ENCODE measurements at places on chromosomes 12 and 14. TPM values are rescaled to one million over a fixed set of nuclear protein-coding genes. Genes with fewer than 3 reads are reported as not detected.

The TMCC3 gene
- total RNA-seq: 4.0 TPM

GRCh38 chr12:74066476-74066875 is 471.2 kb upstream of the ATXN7L3B start:
- no peak for DNase-seq

- DNase-seq: no peak
These were observed 151.4 kb downstream of the SSPN start for GRCh38 chr12:26346736-26347135.

The B4GALNT1 gene
- total RNA-seq: 8.1 TPM

DNA sequence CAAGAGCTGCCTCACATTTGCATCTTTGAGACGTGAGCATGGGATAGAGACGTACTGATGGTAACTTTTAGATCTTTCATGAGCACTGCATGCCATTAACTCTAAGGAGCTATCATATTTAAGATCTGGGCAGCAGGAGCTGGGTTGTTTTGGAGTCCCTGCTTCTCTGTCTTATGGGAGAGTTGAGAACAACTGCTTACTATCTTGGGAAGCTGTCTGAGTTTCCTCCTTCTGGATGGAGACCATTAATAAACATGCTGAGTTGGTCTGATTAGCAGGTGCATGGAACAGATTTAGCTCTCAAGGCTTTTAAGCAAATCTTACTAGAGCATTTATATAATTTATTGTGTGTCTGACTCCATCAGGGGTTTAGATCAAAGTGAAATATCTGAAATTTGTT is 119.3 kb upstream of the CCDC198 start:
- DNase-seq: no peak

- DNase-seq: no peak
These were observed 303.1 kb downstream of the VRK1 start for GRCh38 chr14:97100306-97100705.

GRCh38 chr14:61847861-61848260 is 85.6 kb downstream of the SNAPC1 start:
- DNase-seq: no peak
